Anterior cingulate cortex (tissue), 58 donors: ENCODE measurements at places on chromosomes 5 and 9.

DNA sequence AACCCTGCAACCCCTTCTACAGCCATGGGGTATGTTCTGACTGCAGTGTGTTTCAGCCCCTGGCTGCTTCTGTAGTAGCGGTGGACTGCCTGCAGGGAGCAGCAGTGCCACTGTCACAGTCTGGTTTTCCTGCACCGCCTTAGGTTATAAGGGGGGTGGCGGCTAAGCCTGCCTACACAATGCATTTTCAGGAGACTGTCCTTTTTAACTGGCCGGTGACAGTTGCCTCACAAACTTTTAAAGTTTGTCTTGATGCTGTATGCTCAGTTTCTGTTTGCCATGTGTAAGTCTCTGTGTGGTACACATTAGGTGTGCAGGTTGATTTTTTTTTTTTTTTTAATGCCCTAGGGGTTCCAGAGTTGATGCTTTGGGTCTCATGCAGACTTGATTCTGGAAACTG is 53.0 kb downstream of the NUP214 start:
- DNase-seq = peak; percentile 34

DNA sequence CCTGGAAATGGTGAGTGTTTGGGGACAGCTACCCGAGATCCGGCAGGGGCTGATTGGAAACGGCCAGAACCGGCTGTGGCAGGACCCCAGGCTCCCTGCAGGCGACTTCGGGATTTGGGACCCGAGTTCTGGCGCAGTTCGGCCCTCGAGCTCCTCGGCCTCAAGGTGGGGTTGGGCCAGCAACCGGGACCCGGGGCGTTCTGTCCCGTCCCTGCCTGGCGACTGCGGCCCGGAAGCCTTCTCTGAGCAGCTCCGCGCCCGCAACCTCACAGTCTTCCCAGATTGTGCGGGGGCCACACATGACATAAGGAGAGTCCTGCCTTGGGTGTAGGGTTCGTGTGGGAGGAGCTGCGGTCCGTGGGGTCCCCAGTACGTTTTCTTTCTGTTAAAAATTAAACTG is 23.2 kb upstream of the NEURL1B start:
- DNase-seq = no peak

DNA sequence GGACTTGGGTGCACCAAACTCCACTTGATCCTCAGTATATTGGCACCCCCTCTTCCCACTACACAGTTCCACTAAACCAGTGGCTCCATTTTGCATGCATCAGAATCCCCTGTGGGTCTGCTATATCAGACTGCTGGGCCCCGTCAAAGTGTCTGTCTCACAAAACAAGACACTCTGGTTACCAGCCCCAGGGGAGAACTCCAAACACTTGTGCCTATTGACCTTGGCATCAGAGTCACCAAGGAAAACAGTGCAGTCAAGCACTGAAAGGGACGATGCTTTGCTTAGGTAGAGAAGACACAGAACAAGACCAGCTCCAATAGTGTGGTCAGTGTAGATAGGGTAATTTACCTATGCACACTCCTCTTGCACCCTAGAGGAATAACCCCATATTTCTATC is 205.8 kb upstream of the RAI14 start:
- no peak for DNase-seq

GRCh38 chr9:81079055-81079454 is 610.3 kb downstream of the TLE1 start:
- no peak for DNase-seq

DNA sequence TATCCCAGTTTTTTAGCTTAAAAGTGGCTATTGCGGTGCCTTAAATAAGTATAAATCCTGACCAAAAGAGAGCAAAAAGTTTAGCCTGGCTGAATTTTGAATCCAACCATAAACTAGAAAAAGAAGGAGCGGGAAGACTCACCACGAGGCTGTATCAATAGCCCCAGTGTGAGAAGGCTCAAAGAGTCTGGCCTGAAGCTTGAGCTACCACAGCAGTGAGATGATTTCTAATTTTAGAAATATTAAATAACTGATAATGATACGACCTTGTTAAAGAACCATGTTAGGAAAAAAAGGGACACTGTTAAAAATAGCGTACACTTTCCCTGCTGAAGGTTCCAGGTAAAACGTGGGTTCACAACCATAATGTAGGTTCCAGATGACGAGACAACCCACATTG is 134.1 kb upstream of the ZNF462 start:
- DNase-seq = no peak

GRCh38 chr5:509611-510185 is 14.6 kb downstream of the SLC9A3 start:
- DNase-seq = no peak
